Dermis microvascular lymphatic vessel endothelial cell (primary cell): ENCODE measurements at places on chromosomes 2 and 18.

DNA sequence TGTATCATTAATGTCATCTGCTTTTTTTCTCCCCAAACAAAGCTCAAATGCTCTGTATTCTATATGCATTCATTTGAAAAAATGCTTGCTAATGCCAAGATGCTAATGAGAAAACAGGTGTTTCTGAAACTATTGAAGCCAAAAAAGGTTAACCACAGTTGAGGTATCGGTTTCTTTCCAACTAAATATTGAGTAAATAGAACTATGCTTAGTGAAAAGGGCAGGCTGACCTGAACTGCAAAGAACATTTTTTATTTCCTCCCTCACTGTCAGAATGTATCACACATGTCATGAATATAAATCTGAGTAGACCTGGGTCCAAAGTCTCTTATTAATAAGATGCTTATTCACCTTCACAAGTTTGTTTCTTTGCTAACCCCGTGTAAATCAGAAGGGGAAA, 866.6 kb downstream of the CPS1 start:
- DNase-seq = no peak

GRCh38 chr2:46014911-46015654, 282.1 kb upstream of the EPAS1 start:
- peak; percentile 86 for DNase-seq

GRCh38 chr18:48882379-48882778, 68.4 kb downstream of the SMAD7 start:
- DNase-seq = no peak

DNA sequence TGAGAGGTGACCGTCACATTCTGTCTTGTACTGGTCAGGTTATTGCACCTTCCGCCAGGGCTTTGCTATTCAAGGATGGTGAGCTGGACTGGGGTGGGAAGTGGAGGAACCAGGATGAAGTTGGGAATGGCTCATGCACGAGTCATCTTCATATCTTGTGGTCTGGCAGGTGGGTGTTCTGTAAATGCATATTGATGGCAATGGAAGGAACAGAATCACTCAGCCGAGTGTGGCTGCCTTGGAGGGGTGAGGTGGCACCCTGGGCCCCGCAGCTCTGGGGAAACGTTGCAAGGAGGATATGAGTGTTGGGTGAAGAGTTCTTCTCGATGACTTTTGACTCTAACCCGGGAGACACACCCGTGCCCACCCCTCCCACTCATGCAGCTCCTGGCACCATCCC, 1.2 kb downstream of the NEU2 start:
- DNase-seq = no peak

- DNase-seq = peak; percentile 93
Observed at GRCh38 chr2:149587220-149587949, at the start of gene MMADHC. TSS of gene MMADHC (minus strand) at chr2:149587775. CDS start at chr2:149587097, 678 bp downstream.

DNA sequence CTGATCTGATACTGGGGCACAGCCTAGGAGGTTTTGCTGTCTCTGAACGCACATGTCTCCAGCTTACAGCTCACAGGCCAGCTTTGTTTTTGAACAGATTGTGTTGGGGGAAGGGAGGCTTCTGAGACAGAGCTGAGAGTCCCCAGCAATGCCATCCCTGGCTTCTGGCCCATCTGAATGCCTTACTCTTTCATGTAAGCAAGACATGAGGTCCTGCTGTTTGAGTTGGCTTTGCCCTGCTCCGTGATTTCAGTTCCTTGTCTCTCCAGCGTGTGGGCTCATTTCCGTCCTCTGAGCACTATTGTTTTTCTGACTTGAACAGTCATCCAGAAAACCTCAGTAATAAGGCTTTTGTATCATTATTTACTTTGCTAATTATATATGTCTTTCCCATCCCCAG, 194.9 kb upstream of the TNP1 start:
- peak; percentile 76 for DNase-seq

DNA sequence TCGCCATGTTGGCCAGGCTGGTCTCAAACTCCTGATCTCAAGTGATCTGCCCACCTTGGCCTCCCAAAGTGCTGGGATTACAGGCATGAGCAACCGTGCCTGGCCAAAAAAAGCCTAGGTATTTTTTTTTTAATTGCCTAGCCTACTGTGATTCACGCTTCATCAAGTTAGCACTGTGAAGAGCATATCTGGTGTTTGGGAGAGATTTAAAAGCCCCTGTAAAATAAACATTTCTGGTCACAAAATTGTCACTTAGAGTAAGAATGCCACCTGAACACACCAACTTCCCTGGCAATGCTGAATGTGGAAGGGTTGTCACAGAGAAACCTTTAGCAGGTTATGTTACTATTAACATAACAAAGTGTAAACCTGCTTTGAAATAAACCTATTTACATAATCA, 39.7 kb upstream of the CHAC2 start:
- DNase-seq = no peak

- DNase-seq = no peak
Observed at GRCh38 chr2:68637047-68637446, 6.3 kb upstream of the PROKR1 start.

- no peak for DNase-seq
Observed at GRCh38 chr2:17969661-17970060, 91.2 kb downstream of the KCNS3 start.

DNA sequence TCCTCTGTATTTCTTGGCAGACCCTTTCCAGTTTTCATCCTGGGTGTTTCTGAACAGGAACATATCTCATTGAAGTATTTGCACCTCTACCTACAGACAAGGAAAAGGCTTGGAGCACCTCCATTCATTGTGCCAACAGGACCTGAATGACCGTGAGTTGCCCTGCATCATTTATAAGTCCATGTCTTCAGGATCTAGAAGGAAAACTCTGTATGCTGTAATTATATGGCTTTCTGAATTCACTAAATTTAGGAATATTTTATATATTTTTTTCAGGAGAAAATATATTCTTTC, 402.3 kb upstream of the SLC14A2 start:
- DNase-seq = no peak

DNA sequence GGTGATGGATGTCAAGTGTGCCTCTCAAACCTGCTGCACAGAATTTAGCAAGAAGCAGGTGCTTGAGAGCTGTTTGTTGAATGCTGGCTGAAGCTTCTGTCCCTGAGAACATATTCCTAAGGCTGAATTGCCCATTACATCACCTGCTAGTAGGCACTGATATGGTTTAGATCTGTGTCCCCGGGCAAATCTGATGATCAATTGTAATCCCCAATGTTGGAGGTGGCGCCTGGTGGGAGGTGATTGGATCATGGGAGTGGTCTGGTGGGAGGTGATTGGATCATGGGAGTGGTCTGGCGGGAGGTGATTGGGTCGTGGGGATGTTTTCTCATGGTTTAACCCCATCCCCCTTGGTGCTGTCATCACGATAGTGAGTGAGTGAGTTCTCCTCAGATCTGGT, 128.0 kb downstream of the HRH4 start:
- DNase-seq = no peak

DNA sequence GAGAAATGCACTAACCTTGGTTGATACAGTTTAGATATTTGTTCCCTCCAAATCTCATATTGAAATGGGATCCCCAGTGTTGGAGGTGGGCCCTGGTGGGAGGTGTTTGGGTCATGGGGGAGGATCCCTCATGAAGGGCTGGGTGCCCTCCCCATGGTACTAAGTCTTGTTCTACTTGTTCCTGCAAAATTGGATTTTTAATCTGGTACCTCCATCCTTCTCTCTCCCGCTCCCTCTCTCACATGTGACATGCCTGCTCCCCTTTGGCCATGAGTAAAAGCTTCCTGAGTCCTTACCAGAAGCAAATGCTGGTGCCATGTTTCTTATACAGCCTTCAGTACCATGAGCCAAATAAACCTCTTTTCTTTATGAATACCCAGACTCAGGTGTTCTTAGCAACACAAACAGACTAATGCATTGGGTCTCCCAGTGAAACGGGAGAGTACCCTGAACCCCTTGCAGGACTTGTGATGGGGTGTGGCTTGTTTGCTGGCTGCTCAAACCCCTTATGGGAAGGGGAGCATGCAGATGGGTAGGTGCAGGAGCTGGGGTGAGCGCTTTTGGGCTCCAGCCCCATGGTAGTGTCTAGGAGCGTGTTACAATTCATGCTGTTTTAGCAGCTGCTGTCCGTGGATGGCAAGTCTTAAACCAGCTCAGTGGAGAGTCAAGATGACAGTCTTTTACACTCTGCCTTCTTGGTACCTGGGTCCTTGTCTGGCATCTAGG, 27.2 kb downstream of the FAHD2B start:
- DNase-seq = peak; percentile 2
